ENCODE measurements at places on chromosomes 16 and 17.

DNA sequence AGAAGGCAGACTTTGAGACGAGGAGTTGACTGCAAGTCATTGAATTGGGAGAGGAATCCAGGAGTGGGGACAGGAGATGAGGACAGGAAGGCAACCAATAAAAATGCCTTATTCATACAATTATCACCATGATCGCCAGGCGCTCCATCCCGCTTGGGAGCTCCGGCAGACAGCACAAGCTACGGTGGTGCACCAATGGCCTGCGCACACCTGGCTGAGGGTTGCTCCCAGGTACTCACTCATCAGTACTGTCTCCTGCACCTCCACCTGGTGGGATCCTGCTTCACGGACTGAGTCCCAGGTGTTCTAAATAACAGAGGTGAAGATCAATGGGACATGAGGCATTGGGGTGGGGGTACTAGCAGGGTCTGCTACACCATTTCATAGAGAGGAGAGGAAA, 160.0 kb upstream of the TNRC6C start:
- DNase-seq, result no peak

- DNase-seq, result no peak
Observed at GRCh38 chr16:47254756-47255155, 111.0 kb upstream of the NETO2 start.

DNA sequence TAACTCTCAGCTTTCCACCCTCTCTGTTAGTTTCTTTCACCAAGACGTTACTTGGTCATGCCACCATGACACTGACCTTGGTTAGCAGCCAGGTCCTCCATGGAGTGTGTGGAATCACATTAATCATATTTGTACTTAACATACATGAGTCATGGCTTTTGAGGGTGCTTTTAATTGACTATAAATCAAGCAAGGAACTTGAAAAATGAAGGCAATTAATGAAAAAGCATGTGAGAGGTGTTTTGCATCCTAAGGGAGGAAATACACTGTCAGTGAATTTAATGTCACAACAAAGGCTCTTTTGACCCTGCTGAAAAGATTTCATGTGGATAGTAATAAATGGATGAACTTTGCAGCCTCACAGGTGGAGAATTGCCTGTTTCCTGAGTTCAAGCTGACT, 240.7 kb downstream of the CDH13 start:
- no peak for DNase-seq

DNA sequence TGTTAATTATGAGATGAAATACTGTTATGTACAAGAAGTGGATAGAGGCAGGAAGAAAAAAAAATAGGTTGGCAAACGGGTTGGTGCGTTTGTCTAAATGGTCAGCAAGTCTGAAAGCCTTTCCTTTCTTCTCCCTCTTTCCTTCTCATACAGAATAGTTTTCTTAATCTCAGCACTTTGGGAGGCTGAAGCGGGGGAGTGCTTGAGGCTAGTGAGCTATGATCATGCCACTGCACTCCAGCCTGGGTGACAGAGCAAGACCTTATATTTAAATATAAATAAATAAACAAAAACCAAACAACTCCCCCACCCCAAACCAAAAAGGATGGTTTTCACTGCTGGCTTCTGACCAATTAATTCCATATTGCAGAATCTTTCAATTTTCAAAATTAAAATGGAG, 74.7 kb upstream of the CORO6 start:
- no peak for DNase-seq

DNA sequence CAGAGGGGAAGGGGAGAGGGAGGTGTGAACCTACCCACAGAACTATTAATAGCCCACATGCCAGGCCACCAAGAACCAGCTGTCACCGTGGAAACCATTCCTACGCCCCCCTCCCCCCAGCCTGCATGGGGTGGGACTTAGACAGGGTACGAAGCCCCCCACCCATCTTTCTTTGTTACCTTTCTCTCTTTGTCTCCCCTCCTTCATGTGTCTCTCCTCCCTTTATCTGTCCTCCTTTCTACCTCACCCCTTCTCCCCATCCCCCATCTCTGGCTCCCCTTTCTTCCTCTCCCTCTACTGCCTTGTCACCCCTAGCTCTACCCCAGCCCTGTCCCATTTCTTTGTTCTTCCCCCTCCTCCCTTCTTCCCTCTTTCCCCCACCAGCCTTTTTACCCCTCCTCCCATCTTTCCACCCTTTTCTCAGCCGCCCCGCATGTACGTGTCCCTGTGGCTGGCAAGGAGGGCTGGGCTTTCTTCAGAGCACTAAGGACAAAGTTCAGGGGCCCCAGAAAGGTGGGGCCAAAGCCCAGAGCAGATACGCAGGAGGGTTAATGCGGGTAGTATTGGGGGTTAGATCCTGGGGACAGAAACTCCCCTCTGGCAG, 8.0 kb downstream of the THRA start:
- DNase-seq, result no peak
